Left hindlimb (tissue), 1 donor: ENCODE measurements at places on chromosomes 5 and 9.

- DNase-seq, result peak; percentile 86
These were observed at the start of gene SAPCD2 for GRCh38 chr9:137070201-137070905. Gene SAPCD2 (minus strand): TSS chr9:137070557. CDS start chr9:137070460, 97 bp downstream.

- DNase-seq, result no peak
These were observed 483.2 kb upstream of the C9orf72 start for GRCh38 chr9:28056466-28056865.

DNA sequence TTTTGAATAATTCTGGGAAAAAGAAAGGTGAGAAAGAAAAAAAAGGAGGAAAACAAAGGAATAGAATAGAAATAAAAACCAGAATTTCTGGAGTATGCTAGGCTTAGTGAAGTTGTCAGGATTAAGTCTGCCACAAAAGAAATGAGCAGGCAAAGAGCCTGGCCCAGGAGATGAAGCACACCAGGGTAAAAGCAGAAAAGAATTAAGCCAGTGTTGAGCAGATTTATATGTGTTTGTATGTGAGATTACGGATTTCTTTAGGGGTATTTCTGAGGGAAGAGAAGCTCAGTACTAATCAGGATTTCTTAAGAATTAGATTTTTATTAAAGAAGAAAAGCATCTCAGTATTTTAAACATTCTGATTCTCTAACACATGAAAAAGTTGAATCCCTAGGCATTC, 74.5 kb downstream of the MRPS27 start:
- DNase-seq, result no peak

DNA sequence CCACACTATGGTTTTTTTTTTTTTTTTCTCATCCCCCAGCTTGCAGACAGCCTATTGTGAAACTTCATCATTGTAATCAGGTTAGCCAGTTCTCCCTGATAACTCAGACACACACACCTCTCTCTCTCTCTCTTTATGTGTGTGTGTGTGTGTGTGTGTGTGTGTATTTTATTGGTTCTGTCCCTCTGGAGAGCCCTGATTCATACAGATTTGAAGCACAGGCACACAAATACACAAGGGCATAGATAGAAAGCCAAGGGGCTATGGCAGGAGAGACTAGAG, 20.6 kb upstream of the VCAN start:
- DNase-seq, result no peak

DNA sequence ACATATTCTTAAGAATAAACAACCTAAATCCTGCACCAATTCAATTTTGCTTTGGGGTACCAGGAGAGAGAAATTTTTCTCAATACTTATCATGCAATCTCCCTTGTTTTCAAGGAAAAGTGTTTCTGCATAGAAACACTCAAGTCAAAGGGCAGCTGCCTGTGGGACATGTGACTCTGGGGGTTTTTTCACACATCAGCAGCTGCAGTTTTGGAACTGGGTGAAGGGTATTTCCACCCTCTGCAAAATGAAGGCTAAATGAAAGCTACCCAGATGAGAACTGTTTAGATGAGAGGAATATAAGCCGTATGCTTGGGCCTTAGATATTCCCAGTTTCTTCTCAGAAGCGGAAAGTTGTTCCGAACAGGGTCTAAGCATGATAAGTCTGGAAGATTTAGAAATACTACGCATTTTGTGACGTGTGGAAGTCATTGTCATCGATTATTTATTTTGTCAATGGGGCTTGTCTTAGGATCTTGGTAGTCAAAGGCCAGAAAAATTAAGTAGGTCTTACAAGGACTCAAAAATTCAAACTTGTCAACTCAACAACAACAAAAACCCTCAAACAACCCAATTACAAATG, 64.3 kb upstream of the BOD1 start:
- no peak for DNase-seq

GRCh38 chr9:130689937-130690700, 3.5 kb upstream of the EXOSC2 start:
- no peak for DNase-seq

DNA sequence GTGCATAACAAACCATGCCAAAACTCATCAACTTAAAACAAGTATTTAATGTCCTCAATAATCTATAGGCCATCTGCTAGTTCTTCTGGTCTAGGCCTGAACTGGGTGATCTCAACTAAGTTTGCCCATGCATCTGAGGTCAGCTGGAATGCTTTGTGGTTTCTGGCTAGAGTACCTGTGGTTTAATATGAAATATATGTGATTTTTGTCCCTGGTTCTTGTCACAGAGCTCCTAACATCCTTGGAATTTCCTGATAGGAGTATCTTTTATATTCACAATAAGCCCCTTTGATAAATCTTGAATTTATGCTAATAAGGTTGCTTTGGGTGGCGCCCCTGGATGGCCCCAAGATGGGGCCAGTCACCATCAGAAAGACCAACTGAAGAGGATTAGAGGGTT, 535.9 kb downstream of the DNAH5 start:
- no peak for DNase-seq
